ENCODE measurements at places on chromosomes 11 and 22. TPM values are rescaled to one million over a fixed set of nuclear protein-coding genes. Genes with fewer than 3 reads are reported as not detected.

The OSBPL5 gene
- 19.3 TPM for total RNA-seq

The SCUBE2 gene
- total RNA-seq: 37.1 TPM

The DNAJB7 gene
- not detected for total RNA-seq

The PELI3 gene
- total RNA-seq: 9.4 TPM

The CRYBB2 gene
- total RNA-seq: not detected

The TRIM29 gene
- 0.52 TPM for total RNA-seq

The C11orf71 gene
- 8.4 TPM for total RNA-seq

The GVQW3 gene
- 5.7 TPM for total RNA-seq

The KCNK7 gene
- total RNA-seq: not detected

The GPHA2 gene
- total RNA-seq: not detected

The DNAJB13 gene
- total RNA-seq: not detected

The LRRC10B gene
- not detected for total RNA-seq

All from skeletal muscle tissue (tissue), 5 donors.